M059J (cell line): ENCODE measurements at places on chromosomes 3 and 15.

GRCh38 chr3:78978037-78978436, 789.8 kb downstream of the ROBO1 start:
- peak; percentile 11 for DNase-seq

DNA sequence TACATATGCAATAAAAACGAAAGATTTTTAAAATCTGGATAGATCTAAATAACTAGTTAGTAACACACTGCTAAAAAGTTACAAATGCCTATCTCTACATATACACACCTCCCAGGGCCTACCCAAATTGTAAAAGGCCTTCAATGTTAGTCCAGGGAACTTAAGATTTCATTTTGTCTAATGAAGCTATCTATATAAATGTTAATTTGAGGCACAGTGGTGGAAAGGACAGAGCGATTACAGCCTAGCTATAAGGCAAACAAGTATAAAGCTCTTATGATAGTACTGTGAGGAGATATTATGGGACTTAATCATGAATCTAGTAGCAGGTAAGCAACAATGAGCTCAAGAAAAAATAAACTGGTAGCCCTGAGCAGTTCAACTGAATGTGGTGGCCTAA, 101.7 kb downstream of the STAG1 start:
- no peak for DNase-seq

DNA sequence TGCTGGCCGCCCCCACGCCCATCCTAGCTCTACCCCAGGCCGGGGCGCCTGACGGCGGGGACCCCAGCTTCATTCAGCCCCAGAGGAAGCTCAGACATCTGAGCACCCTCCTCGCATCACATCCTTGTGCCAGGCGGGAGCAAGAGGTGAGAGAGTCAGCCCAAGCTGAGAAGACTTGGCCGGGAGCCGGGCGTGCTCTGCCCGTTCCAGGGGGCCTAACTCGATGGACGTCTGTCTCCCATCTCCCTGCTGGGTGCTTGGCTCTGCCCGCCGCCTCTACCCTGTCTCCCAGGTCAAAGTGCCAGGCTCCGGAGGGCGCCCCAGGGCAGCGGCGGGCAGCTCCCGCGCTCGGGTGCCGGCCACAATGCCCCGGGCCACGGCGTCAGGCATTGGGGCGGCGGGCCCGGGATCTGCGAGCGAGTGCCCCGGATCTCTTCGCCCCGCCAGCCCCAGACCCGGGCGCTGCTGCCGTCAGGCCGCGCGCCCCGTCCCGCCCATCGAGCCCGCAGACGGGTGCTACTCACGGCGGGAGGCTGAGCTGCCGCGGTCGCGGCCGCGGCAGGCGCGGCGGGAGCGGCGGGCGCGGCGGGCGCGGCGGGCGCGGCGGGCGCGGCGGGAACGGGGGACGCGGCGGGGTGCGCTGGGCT, 388 bp downstream of the DAPK2 start:
- peak; percentile 23 for DNase-seq

GRCh38 chr3:143063018-143063417, 56.6 kb upstream of the CHST2 start:
- peak; percentile 18 for DNase-seq

DNA sequence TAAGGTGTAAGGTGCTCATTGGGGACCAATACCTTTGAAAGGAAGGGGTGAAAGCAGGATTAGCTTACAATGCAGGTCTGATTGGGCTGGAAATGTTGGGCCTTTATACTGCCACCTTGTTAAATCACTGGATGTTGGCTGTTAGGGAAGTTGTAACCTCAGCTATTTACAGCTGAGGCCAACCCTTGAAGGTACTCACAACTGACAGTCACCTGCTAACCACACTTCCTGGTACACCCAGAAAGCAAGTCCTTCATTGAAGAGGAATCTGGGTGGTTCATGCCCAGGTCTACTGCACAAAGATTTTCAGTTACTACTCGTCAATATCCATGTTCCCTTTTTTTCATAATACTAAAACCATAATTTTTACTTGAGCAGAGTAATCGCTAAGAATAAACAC, 65.4 kb upstream of the CLDN18 start:
- no peak for DNase-seq

DNA sequence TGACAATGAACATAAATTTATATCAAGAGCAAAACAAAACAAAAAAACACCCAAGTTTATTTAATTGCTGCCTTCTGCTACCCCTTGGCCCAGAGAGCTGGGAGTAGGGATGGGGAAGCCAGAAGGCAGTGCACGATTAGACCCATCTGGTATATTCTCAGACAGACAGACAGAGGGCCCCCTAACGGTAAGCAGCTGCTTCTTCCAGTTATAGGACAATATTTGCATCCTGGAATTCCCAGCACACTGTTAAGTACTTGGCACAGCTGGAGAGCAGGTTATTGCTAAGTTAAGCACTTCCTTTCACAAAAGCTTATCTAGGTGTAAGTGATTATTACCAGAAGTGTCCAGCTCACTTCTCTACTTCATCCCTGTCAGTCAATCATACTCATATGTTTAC, 39.3 kb downstream of the C2CD4B start:
- peak; percentile 47 for DNase-seq

- DNase-seq = peak; percentile 95
These were observed 729.9 kb downstream of the MECOM start for GRCh38 chr3:168933614-168934013.

GRCh38 chr15:40594429-40594836, 384 bp downstream of the KNL1 start:
- peak; percentile 72 for DNase-seq

GRCh38 chr3:187039100-187039722, 100.1 kb downstream of the RPL39L start:
- DNase-seq = no peak

DNA sequence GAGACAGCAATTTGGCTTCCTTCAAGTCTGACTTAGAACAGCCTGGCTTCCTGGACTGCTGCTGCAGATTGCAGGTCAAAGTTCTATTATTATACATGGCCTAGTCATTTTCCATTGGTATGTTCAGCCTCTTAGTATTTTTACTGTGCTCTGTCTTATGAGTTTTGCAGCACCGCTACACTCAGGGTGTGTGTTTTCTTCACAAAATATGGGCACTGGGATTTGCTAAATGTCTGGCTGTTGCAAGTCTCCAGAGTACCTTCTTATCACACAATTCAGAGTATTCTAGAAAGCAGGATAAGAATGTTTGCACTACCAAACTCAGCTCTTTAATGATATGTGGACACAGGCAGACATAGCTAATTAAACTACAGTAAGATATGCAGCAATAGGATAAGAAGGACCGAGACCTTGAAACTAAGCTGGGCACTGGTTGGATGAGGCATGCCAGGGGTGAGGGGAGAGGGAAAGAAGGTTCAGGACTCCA, 203.0 kb upstream of the PDZRN3 start:
- DNase-seq = no peak

- no peak for DNase-seq
These were observed 23.7 kb downstream of the STAG1 start for GRCh38 chr3:136728473-136728872.

GRCh38 chr3:13235079-13235478, 161.8 kb upstream of the IQSEC1 start:
- no peak for DNase-seq

DNA sequence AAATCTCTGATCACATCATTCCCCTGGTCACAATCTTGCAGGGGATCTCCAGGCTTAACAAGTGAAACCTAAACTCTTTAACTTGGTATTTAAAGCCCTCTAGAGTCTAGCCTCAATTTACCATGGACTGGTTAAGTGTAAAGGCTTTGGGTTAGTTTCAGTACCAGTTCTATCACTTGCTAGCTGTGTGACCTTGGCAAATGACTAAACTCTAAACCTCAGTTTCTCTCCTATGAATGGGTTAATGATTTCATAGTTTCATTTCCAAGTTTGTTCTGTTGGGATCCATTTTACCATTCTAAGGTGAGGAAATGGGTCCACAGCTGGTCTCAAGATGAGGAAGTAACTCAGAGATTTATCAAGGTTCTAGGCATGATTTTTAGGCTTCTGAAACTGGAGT, 38.8 kb upstream of the TIMP4 start:
- no peak for DNase-seq

GRCh38 chr3:98329392-98330124, 24.1 kb upstream of the OR5K4 start:
- DNase-seq = peak; percentile 65

DNA sequence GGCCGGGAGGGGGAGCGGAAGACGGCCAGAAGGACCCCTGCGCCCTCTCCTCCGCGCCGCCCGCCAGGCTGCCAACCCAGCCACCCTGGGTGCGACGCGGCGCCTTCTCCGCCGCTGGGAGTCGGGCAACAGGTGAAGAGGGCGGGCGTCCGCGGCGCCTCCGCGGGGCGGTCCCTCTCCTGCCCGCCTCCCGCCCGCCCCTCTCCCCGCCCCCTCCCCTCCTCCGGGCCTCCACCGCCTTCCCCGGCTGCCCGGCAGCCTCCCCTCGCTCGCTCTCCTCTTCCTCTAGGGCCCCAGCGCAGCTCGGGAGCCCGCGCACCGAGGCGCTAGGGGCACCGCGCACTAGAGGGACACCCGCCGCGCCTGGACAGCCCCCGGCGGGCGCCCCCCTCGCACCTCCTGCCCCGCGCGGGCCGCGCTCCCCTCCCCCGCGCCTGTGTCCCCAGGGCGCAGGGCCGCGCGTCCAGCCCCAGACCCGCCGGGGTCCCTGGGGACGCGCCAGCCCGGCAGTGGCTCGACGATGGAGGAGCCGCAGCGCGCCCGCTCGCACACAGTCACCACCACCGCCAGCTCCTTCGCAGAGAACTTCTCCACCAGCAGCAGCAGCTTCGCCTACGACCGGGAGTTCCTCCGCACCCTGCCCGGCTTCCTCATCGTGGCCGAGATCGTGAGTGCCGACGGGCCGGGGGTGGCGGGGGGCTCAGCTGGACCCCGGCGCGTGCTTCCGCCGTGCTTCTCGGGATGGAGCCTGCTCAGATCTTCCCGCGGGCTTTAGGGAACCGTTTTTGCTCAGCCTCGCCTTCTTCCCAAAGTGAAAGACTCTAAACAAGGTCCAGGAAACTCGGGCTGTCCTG, at the start of gene CMTM8:
TSS of gene CMTM8 (plus strand) at position 228 of the 854 bp plus-strand sequence. CDS start at position 521, 293 bp downstream.
- peak; percentile 44 for DNase-seq

GRCh38 chr15:63030101-63030551, 12.4 kb upstream of the TPM1 start:
- DNase-seq = no peak

GRCh38 chr3:42184651-42185443, 81.1 kb downstream of the CCK start:
- peak; percentile 70 for DNase-seq

- peak; percentile 96 for DNase-seq
These were observed 51.9 kb downstream of the GOLM2 start for GRCh38 chr15:44340410-44340809.

DNA sequence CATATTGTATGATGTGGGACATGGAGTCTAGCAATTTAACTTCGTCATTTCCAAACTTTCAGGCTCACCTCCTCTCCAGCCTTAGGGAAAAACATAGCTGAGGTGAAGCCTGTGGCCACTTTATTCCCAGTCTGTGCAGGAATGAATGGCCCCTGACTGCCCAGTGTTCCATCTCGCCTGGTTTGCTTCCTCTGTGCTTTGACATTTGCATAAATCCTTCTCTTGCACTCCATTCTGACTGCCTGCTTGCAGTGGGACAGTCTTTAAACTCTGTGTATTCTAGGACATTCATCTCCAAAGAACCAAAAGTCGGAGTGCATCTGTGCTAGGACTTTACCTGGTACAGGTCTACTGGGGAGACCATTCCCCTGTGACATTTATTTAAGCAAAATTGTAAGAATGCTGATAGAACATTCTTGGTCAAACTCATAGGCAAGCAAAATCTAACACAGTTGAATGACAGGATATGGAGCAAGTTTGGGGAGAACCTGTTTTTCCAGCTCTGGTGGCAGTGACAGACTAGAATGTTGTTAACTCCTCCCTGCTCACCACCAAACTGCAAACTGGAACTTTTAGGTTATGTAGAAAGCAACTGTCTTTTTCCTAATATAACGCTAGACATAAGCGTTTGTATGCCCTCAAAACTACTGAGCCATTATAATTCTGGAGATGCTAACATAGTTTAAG, 22.1 kb downstream of the TMED3 start:
- DNase-seq = no peak

- no peak for DNase-seq
These were observed 35.6 kb upstream of the CHRNB4 start for GRCh38 chr15:78676424-78677110.

DNA sequence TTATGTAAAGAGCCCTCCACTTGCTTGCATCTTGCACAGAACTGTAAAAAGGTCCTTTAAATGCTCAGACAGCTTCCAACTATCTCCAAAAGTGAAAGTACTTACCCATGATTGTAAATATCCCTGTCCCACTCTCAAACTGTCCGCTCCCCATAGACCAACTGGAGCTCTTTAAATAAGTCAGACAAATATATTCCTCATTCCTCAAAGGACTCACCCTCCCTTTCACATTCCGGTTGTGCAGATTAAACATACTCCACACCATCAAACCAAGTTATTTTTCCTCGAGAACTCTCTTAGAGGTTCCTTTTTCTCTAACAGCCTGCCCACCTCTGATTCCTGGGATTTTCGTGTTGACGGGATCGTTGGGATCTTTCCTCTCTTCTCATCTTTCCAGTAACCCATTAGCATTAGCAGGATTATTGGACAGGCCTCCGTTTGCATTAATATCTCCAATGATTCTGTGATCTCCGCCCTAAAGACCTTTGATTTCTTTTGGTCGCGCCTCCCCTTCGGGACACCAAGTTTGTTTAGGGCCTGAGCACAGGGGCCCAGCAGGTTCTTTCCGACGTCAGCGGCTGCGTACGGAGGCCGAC, 763 bp downstream of the GOLGB1 start:
- peak; percentile 66 for DNase-seq

GRCh38 chr15:74156678-74157411, 16.7 kb upstream of the ISLR start:
- no peak for DNase-seq

- no peak for DNase-seq
These were observed 305.9 kb upstream of the ARRDC4 start for GRCh38 chr15:97654481-97655076.

DNA sequence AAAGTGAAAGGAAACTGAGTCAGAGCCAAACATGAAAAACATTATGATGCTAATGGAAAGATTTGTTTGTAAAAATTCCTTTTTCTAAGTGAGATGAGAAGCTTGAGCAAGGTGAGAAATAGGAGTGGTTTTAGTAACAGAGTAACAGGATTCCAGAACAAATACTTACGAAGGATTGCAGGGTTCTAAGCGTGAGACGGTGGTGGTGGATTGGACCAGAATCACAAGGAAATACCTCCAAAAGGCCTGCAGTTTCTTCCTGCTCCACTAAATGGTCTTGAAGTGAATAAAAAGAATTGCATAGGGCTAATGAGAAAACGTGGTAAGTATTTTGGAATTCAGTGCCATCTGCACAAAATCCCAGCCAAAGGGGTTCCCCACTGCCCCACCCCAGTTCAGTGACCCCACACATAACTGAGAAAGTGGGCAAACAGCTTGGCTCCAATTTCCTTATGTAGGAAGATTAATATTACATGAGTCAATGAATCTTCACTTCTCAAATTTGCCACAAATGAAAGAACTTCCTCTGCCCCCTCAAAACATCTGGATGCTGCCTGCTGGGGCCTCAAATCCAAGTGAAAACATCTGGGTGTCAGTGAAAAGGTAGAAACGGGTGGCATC, 283.8 kb upstream of the NR2F2 start:
- DNase-seq = no peak

- no peak for DNase-seq
These were observed 28.9 kb downstream of the OSBPL10 start for GRCh38 chr3:31952205-31952604.

GRCh38 chr15:43903864-43904290, 77.1 kb downstream of the WDR76 start:
- peak; percentile 59 for DNase-seq

- DNase-seq = peak; percentile 42
These were observed 61.9 kb downstream of the PTPN9 start for GRCh38 chr15:75517233-75517632.

GRCh38 chr15:100913961-100914360, 5.2 kb upstream of the LRRK1 start:
- DNase-seq = no peak
